ENCODE measurements at places on chromosomes 3 and 15. TPM values are rescaled to one million over a fixed set of nuclear protein-coding genes. Genes with fewer than 3 reads are reported as not detected.

DNA sequence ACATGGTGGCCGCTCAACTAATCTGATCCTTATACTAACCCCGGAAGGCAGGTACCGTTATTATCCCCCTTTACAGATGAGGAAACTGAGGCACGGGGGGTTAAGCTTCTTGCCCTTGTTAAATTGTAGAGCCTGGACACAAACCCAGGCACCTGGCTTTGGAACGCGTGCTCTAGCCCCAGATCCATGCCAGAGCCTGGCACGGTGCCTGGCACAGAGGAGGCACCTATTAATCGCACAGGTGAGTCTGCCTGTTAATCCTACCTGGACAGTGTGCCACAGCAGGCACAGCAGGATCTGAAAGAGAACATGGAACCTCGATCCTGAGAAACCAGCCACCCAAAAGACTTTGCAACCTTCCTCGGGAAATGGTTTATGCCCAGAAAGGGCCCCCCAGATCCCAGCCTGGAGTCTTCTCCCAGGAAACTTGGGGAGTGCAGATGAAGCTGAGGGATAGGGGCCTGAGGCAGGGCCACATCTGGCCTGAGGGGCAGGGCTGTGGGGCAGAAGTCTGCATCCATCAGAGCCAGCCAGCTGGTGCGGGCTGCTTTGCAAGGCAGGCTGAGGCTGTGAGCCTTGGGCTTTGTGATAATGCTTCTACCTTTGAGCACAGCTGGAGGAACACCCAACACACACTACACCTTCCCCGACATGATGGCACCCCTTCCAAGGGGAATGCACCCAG is 55.3 kb upstream of the SLC6A1 start:
- DNase-seq, result no peak

DNA sequence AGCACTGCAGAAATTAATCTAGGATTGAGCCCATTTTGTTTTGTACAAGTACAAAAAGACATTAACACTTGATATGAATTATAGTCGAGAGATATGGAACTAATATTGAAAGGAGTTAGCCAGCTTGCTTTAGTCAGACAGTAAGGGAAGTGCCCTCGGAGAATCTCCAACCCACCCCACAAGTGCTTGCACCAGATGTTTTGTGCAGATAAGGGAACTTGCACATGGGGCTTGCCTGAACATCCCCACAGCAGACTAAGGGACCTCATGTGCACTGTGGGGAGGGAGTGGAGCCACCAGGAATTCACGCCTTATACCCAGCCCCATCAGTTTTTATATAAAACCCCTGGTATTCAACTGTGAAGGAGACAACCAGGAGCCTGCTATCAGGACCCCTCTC is 122.3 kb downstream of the EFHB start:
- no peak for DNase-seq

DNA sequence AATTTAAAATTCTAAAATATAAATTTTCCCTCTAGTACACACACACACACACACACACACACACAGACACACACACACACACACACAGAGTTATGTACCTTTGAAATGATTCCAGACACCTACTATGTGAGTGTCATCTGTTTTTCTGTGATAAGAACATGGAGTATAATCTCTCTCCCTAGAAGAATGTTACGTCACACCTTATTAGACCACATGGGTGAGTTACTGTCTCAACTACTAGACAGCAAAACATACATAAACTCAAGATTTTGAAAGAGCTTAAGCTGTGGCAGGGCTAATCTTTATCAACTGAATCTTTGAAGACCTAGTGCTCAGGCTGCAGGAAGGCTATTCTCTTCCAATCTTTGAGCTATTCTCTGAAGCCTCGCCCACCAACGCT is 385.9 kb upstream of the BCHE start:
- DNase-seq, result no peak

PLA2G4F gene
- not detected for total RNA-seq

SAMD7 gene
- not detected for total RNA-seq

GRCh38 chr15:45873781-45874180 is 239.0 kb downstream of the SQOR start:
- DNase-seq, result no peak

DNA sequence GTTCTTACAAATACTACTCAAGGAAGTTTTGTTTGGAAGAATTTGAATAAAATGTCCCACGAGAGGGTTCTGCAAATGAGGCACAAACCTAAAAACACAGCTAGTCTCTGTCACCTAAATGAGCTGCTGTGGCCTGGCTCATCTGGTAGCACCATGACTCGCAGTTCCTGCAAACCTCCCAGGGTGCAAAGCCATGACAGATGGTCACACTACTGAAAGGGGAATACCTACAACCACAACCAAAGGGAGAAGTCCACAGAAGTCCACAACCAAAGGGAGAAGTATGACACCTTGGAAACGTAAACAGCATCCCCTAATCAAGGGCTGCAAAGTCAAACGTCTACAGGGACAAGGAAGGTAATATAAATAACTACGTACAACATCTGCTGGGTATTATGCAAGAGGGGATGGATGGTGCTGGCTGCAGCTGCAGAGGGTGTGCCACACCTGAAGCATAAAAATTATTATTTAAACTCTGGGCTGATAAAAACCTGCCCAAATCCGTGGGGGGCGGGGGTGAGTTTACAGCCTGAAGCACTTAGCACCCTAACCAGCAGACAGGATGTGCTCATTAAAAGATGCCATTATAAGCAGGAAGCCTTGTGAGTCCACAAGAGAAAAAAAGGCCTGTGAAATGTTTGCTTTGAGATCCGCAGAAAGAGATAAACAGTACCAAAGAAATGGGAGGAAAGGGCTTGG is 184.0 kb downstream of the MAGI1 start:
- peak; percentile 17 for DNase-seq

GRCh38 chr3:177591379-177591778 is 394.1 kb upstream of the TBL1XR1 start:
- DNase-seq, result no peak

TIMP4 gene
- total RNA-seq, result 0.51 TPM

TMEM39A gene
- 28.6 TPM for total RNA-seq

CCDC191 gene
- total RNA-seq, result 1.1 TPM

- no peak for DNase-seq
Observed at GRCh38 chr3:78086150-78086549, 1046.3 kb downstream of the ROBO2 start.

DNA sequence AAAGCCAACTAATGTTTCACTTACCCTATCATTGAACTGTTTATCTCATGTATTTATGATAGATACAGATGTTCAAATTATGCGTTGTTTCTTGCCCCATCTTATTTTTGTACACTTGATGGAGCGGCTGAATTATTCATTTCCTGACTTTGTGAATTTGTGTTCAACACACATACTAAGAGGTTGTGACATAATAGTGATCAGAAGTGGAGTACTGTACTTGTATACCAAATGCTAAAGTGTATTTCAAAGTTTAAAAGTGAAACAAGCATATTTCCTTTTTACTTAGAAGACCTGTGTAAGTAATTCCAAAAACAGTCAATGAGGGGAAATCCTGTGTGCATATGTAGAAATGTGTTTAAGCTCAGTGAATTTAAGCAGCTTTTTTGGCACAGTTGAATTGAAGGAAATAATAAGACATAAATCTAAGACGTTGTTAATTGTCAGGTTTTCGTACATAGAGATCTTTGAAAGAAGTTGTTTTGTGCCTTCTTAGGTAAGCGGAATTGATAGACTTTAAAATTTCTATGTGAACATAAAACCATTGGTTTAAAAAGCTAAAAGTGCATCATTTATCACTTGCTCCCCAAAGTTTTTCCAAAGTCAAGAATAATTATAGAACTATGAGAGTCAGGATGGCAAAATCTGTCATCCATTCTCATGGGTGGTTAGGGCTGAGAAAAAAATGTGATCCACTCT is 1.9 kb downstream of the NFKBIZ start:
- DNase-seq, result no peak

GRCh38 chr15:90642464-90643300 is 74.5 kb upstream of the BLM start:
- no peak for DNase-seq

ACY1 gene
- total RNA-seq, result 19.4 TPM
